Activated T-helper 1 cell treated with Interleukin-2 at 50 U/mL for 16 hours (primary cell): ENCODE measurements at places on chromosomes 6 and 20.

GRCh38 chr6:143068001-143068400, 7.3 kb downstream of the AIG1 start:
- no peak for DNase-seq

DNA sequence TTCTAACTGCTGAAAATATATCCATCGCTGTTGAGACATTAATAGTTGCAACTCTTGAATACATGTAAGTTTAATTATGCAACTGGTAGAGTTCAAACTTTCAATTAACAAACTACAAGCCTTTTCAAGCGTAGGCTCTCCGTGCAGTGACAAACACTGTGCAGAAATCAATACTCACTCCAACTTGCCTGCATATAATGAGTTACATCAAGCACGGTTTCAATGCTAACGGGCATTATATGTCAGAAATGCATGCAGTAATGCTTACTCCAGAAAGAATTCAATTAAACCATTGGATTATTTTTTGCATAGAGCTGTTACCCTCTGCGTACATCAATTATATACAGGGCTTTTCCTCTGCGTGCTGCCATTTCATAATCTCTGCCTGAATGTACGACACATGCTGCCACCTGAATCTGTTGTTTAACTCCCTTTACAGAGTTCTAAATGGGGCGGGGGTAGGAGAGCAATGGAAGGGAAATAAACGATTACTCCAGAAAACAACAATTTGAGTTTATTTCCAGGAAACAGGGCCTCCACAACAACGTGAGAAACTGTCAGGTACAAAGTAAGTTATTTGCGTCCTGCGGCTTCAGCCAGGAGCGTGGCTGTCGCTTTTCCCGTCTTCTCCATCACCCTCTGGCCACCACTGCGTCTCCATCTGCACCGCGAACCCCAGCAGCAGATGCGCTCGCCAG, 1.8 kb downstream of the PTPRK start:
- no peak for DNase-seq

DNA sequence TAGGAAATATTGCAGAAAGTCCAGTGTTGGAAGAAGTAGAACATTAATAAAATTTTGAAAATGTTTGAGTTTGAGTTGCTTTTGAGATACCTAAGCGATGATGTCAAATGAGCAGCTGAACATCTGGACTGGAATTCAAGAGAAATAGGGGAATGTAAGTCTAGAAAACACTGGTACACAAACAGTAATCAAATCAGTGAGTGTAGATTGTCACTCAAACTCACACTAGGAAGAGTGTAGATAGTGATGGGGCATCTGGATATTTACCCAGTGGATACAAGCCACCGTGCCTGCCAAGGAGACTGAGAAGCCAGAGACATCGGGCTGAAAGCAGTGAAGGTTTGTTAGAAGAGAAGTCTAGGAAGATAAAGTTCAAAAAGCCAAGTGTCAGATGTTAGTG, 2.2 kb downstream of the HMGCLL1 start:
- DNase-seq = no peak

DNA sequence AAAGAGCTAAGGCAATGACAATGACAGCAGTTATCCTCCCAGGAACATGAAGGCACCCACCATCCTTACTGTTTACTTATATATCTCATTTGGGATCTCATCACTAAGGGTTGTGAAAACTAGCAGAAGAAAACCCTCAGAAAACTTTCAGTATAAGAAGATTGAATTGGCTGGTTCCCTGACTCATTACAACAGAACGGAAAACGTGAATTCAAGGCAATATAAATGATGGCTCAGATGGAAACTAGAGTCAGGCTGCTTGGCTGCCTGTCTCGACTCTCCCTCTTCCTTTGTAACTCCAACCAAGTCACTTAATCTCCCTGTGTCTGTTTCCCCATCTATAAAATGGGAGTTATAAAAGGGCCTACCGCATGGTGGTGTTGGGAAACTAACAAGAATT, 387.1 kb upstream of the JARID2 start:
- no peak for DNase-seq

GRCh38 chr20:53621482-53622246, 28.0 kb upstream of the ZNF217 start:
- no peak for DNase-seq

DNA sequence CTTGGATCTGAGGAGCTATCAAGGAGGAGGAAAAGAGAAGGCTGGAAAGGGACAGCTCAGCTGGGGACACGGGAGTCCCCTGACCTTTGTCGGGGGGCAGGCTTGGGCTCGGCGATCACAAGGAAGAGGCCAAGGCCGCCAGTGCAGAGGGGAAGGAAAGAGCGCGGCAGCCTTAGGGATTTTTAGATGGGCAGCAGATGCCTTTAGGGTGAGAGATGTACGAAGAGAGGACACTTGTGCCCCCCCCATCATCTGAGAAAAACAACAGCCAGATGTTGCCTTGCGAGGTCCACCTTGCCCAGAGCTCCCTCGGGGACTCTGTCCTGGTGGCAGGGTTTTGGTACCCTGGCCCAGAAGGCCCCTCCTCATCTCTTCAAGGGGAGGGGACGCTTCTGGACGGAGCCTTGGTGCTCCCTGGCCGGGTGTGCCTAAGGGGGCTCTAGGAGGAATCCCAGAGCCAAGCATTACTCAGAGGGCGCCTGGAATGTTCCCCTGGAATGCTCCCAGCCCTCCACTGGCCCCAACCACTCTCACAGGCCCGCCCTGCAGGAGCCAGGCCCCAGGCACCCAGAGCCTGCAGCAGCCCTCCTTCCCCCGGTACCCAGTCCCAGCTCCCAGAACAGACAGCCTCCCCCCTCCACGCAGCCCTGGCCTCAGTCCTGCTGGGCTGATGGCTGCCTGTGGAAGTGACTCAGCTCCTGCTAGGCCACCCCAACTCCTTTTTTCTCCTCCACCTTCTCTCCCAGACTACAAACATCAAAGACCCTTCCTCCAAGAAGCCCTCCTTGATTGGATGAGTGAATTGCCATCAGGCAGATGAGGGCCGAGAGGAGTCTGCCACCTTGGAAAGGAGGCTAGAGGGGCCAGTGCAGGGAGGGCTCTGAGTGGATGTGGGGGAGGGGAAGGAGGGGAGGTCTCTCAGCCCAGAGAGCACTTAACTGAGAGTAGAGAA, 1.8 kb downstream of the ADAM33 start:
- no peak for DNase-seq

DNA sequence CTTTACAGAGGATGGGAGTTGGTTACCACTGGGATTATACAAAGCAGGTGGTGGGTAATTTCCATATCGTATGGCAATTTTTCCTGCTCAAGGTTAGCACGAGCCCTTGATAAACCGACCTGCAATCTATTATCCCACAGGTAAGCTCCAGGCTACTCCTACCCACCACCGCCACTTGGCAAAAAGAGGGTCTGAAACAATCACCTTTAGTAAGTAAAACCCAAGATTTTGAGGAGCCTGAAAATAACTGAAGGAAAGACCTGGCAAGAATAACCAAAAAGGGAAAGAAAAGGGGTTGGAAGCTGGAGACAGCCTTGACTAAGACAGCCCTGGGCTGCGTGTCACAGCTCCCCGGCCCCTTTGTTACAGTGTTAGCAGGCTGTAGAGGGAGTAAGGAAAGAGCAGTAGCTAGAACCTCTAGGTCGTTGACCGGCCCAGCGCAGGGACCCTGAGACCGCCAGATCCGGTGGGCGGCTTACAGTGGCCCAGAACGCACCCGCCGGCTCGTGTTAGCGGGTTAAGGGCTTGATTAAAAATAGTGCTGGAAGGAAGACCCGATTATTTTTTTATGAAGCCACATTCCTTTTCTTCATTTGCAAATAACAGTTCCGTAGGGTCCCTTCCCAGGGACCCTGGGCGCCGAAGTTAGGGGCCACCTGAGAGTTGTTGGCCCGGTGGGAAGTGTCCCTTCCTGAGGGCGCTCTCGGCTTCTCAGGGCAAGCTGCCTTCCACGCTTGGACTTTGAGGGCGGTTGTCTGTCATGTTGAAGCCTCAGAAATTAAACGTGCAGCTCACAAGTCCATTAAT, 30.5 kb downstream of the TFAP2B start:
- no peak for DNase-seq

DNA sequence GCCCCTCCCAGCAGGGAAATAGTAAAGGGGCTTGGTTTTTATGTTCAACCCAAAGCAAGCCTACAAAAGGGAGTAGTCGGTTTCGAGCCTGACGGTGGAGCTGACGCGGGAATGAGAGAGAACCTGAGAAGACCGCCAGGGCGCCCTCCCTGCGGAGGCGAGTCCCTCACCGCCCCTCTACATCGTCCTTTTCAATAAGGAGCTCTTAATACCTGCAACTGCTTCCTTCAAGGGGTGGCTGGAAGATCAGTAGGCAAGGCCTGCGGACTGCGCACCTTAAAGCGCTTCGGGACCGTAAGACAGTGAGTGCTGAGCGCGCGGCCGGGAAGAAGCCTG, 709 bp upstream of the ZNF76 start:
- DNase-seq = no peak

DNA sequence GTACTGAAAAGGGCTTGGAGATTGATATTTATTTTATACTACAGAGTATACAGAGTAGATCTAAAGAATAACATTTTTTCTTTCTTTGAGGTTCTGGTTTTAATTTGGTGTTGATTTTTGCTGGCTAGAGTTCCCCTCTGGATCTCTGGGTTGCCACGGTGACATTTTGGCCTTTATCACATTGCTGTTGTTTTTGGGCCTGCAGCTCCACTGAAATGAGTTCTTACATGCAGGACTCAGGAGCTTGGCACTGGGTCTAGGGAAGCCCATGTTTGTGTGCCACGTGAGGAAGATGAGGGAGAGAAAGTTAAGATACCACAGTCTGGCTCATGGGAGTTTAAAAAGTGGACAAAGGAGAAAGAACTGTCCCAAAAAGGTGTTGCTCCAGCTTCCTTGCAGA, 7.4 kb upstream of the TFAP2C start:
- no peak for DNase-seq

DNA sequence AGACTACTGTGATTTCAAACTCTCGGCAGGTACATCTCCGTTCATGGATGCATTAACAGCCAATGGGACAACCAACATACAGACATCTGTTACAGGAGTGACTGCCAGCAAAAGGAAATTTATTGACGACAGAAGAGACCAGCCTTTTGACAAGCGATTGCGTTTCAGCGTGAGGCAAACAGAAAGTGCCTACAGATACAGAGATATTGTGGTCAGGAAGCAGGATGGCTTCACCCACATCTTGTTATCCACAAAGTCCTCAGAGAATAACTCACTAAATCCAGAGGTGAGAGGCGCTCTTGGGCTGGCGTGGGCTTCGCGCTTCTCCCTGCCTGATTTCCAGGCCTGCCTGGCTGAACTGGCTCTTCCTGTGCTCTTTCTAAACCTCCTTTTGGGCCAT, 68.4 kb downstream of the RPP40 start:
- DNase-seq = no peak

DNA sequence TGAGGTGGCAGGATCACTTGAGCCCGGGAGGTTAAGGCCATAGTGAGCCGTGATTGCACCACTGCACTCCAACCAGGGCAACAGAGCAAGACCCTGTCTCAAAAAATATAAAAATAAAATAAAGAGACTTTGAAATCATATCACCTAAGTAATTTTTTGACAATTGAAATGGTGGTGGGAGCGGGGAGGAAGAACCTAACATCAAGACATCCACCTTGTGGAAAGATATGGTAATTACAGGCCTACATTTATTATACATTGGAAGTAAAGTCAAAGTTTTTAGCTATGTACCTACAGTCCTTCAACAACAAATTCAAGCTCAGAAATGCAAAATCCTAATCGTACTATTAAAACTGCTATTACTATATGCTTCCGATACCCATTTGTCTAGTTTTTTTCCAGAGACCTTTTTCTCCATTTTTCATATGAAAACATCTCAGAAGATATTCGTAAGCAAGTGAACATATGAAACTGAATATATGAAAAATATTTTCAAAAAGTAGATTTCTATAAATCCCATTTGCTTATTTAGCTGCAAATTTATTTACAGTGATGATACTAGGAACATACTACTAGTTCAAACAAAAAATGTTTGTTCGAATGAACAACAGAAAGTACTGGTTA, 83.3 kb downstream of the SYCP2 start:
- DNase-seq = no peak

DNA sequence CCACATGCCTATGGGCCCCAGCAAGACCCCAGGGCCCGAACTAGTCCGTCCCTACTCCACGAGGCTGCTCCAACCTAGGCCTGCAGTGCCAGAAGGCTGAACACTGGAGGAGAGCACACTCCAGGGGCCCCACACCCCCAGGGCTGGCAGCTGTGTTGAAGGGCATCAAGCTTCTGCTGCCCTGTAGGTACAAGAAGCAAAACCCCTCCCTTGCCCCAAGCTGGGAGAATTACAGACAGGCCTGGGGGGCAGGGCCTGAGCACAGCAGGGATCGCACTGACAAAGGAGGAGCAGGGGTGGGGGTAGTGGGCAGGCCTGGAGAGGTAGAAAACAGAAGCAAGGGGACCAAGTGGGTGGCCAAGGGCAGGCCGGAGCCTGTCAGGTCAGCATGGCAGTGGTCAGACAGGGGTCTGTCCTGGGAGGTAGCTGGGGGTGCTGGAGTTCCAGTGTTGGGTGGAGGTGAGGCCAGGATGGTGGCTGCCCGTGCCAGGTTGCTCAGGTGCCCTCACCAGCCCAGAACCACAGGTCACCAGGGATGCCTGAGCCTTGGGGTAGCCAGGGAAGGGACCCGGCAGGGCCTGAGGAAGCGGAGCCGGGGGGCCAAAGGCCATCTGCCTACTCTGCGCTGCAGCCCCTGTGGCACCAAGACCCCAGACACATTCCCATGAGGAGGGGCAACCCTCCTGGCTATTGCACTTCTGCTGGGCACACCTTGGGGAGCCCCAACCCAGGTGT, 2.9 kb upstream of the UCKL1 start:
- no peak for DNase-seq

DNA sequence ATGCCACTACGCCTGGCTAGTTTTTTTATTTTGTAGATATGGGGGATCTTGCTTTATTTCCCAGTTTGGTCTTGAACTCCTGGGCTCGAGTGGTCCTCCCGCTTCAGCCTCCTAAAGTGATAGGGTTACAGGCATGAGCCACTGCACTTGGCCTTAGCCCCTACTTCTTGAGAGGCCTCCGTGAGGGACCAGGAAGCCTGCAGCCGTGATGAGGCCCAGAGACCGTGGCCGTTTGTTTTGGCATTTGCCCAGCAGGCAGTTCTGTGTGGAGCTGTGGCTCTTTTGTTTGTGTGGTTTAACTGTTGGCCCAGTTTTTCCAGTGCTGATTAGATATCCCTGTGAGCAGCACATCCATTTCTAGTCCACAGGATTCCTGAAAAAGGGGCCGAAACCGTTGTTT, 39.8 kb downstream of the SRSF3 start:
- no peak for DNase-seq

- DNase-seq = no peak
These were observed 28.2 kb downstream of the TBC1D32 start for GRCh38 chr6:121305957-121306607.

- no peak for DNase-seq
These were observed 239.9 kb upstream of the RNF217 start for GRCh38 chr6:124722141-124722878.

DNA sequence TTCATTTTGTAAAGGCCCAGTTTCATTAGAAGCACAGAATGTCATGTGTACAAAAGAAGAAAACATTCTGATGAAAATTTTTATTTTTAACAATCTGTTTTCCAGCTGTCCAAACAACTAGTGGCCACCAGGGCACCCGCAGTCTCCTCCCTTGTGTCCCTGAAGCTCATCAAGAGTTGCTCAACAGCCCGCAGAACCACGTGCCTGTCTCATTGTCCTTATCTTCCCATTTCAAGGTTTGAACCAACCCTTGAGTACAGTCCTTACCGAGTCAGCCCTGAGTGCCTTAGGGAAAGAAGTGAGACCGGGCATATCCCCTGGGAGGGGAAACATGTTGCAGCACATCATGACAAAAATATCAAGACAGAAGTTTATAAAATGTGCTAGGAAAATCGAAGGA, 15.9 kb upstream of the ZNF133 start:
- DNase-seq = no peak

GRCh38 chr20:53911301-53911700, 159.1 kb downstream of the BCAS1 start:
- no peak for DNase-seq
